Stimulated activated CD8-positive, alpha-beta memory T cell treated with anti-CD3 and anti-CD28 coated beads, Interleukin-4, amount 100 ng/mL, for 24 hours (primary cell): ENCODE measurements at places on chromosomes 6 and 20.
A peak's percentile ranks its signal among the peaks of the same experiment; 100 is the strongest.

GRCh38 chr6:45609141-45609638 is 231.5 kb upstream of the SUPT3H start:
- DNase-seq = no peak

DNA sequence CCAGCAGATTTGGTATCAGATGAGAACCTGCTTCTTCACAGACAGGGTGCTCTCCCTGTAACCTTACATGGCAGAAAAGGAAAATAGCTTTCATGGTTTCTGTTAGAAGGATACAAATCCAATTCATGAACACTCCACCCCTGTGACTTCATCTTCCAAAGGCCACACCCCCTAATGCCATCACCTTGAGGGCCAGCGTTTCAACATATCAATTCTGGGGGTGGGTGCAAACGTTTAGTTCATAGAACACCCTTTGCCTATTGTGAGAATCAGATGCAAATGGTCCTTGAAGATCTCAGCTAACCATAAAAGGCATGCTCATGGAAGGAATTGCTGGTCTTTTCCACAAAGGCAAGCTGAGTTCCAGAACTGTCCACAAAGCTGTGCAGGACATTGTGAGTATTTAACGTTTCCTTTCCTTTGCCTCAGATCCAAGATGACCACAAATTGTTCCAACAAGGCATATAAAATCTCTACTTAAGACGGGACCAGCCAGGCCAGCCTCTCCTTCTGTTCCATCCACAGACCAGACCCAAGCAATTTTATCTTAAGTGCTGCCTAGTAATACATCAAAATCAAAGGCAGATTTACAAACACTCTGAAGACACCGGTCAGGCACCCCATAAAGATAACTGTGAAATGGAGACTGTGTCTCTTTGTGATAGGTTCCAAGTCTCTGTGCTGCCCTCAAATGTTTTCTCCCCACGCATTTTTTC is 34.7 kb upstream of the SSTR4 start:
- DNase-seq = no peak

- peak; percentile 74 for DNase-seq
These were observed 102.1 kb downstream of the TMEM242 start for GRCh38 chr6:157221049-157221816.

DNA sequence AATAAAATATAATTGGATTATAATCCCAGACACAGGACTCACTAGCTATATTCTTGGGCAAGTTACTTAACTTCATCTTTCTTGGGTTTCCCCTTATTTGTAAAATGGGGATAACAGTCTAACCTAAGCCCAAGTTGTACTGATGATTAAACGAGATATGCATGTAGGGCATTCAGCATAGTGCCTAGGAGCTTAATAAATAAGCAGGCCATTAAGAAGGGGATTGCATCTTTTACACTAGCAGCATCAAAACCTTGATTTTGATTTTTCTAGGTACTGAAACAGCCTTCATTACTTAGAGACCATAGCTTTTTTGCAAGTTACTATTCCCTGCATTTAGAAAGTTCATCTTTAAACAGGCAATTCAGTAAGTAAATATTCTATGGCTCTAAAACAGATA is 2.2 kb upstream of the QKI start:
- DNase-seq = no peak

GRCh38 chr6:45494416-45495135 is 116.8 kb upstream of the SUPT3H start:
- no peak for DNase-seq

GRCh38 chr6:98640366-98640765 is 194.0 kb upstream of the POU3F2 start:
- DNase-seq = no peak
